Suppressor macrophage treated with lipopolysaccharide for 4 hours (primary cell): ENCODE measurements at places on chromosomes 6 and 20.

DNA sequence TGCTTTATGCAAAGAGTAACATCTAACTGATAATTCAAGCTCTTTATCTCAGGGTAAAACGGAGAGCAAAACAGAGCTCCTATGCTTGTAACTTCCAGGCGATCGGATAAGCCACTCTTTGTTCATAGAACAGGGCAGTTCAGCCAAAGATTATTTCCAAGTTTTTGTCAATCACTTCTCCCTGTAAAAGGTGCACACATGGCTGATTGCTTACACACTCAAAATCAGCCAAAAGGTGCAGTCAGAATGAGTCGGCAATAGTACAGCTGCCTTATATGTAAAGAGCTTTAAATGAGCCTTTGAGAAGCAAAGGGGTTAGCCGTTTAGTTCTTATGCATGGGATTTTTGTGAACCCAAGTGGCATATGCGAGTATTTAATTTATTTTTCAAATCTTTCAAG is 449.6 kb upstream of the POU3F2 start:
- DNase-seq = no peak

DNA sequence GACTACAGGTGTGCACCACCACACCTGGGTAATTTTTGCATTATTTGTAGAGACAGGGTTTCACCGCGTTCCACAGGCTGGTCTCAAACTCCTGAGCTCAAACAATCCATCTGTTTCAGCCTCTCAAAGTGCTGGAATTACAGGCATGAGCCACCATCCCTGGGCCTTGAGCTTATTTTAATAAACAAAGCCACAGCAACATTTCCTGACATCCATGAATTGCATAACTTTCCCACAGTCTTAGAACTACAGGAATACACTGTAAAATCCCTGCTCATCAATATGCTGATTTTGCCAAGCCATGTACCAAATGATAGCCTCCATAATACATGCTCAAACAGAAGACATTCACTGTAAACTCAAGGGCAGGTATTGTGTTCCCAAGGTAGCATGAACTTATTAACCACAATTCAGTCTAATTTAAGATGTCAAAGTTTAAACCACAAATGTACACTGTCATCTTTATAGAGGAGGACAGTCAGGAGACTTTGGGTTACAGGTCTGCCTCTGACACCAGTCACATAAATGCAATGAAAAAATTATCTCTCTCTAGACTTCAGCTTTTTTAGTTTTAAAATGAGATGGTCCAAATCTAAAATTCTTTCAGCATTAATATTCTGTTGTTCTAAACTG is 40.0 kb downstream of the NUDT3 start:
- DNase-seq = no peak

DNA sequence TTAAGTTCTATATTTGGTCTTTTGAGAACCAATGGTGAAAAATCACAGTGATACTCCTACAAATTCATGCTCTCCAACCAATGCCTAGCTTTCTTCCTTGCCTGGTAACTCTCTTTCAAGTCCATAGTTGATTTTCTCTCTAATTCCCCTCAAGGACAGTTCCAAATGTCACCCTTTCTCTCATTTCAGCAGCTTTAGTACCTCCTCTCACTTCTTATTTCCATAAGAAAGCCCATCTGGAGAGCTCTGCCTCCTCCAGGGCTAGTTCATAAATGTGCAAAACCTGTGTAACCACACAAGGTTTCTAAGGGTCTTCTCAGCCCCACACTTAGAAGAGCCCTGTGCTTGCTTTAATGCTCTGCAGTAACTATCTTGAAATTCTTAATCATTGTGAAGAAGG is 155.4 kb upstream of the PLCB4 start:
- DNase-seq = no peak

DNA sequence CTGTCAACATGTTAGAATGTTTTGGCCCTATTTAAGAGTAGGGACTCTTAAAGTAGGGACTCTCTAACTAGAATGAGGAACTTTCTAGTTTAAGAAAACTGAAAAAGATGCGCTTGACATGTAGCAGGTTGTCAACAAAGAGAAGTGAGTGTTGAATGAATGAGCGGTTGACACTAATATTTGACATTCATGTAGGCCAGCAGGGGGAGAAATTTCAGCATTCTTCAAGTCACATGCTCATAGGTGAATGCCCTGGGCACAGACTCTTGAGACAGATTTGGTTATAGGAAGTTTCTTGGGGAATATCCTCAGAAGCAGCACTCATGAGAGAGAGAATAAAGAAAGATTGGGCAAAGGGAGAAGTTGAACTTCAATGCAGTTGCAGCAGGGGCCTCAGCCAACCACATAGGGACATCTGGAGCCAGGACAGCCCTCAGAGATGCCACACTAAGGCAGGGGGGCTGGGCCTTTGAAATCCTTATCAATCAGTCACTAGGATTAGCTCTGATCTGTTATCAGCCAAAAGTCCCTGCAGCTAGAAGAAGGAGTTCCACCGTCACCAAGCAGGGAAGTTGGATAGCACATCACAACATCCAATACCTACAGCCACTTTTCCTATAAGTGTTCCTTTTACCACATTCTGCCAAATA is 145.1 kb upstream of the FKBP1C start:
- DNase-seq = peak; percentile 0

- DNase-seq = peak; percentile 31
Measured at GRCh38 chr6:158290659-158291058, 21.6 kb upstream of the TULP4 start.

DNA sequence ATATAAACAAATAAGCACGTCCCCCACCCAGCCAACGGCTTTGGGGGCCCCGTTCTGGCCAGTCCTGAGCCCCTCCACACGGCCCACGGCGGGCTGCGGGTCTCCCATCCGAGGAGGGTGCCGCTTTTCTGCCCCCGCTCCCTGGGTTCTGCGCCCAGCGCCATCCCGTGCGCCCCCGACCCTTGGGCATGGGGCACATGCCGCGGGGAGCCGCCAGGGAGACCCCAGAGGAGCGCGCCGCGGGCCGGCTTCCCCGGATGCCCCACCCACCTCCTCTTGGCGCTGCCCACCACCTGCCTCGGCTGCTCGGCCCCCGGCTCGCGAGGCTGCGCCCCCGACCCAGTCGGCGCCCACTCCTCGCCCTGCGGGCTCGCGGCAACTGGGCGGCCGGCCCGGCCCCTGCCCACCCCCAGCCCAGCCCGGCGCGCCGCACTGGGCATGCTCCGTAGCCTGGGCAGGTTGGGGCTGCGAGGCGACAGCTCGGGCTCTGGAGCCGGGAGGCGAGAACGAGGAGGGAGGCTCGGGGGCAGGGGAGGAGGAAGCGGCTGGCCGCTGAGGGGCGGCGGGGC is 570 bp upstream of the PLCB4 start:
- DNase-seq = no peak

DNA sequence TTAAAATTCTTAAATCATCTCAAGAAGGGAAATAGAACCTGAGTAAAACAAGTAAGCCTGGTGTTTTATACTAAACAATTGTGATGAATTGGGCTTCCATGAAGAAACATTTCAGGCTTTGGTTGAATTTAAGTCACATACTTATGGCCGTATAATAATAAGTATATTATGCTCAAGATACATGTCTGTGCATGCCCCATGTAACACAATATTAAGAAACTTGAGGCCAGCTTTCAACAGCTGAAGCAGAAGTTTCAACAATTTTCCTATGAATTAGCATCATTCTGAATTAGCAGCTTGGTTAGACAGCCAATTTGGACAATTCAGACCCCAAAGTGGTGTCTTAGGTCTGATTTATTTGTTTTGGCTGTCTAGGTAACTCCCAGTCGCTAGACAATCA is 243.7 kb downstream of the MYLK4 start:
- no peak for DNase-seq

DNA sequence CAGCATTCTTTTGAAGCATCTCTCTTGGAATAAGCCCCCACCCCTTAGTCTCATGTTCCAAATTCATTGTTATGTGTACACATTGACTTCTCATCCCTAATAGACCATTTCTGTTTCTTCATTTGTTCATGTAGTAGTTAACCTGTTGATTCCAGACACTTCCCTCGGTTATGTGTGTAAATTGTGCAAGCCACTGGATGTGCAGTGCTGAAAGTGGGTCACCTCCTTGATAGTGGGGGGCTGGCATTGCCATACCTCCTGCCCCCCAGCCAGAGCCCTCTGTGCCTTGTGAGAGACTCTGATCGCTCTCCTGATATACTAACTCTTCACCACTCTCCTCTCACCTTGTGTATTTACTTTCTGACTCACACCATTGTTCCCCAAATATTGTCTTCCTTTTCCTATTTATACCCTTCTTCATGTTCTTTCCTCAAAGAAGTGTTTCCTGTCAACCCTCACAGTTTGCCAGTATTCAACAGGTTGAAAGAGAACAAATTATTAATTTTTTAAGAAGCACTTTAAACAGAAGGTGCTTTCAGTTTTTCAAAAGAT is 59.0 kb downstream of the HIVEP1 start:
- no peak for DNase-seq

GRCh38 chr20:47677635-47678453 is 107.4 kb downstream of the SULF2 start:
- DNase-seq = peak; percentile 34

DNA sequence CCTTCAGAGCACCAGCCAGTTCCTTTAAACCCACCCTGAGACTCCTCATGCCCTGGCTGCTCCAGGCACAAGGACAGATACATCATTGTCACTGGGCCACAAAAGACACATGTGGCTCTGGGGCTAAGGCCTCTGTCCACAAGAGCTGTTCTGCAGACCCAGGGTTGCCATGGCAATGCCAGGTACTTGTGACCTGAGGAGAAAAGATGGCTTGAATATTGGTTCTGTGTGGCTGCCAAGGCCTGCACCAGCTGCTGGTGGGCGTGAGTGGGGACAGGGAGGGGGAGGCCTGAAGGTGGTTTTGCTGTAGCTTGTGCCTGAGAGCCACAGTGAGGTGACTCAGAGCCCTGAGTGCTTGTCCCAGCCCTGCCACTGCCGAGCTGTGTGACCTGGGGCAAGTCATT is 31.8 kb downstream of the SAYSD1 start:
- DNase-seq = no peak

DNA sequence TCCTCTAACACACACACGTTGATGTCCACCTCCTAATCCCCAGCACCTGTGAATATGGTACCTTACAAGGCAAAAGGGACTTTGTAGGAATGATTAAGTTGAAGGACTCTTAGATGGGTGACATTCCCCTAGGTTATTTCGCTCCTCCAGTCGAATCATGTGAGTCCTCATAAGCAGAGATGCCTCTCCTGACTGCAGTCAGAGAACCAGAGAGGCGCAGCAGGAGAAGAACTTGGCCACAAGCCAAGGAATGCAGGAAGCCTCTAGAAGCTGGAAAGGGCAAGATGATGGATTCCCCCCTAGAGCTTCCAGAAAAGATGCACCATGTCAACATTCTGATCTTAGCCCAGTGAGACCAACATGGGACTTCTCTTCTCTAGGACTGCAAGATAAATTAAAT is 133.1 kb upstream of the PTPRT start:
- DNase-seq = no peak

DNA sequence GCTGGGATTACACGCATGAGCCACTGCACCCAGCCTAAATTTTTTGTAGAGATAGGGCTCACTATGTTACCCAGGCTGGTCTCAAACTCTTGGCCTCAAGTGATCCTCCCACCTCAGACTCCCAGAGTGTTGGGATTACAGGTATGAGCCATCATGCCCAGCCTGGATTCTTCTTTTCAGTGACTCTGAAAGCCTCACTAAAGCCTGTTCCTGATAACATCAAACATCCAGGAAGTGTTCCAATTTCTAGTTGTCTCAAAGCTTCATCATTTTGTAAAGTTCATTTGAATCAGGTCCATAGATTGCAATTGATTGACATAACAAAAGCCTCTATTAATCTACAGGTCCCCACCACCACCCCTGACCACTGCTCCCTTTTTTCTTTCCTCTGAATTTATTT is 29.2 kb upstream of the CHMP4B start:
- DNase-seq = no peak

DNA sequence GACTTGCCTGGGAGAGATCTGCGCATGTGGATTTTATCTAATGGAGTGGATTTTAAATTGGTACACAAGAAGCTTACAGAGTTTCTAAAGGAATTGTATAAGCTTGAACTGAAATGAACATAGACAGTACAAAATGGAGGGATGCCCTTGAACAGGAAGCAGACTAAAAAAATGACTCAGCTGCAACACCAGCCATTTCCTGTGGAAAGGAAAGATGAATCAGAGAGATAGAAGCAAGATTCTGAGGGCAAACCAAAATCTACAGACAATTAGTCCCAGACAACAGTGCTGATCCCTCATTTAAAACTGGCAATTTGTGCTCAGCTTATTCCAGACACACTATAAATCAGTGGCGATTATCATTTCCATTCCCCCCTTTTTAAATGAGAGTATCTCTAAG is 114.6 kb upstream of the TCF21 start:
- DNase-seq = no peak

DNA sequence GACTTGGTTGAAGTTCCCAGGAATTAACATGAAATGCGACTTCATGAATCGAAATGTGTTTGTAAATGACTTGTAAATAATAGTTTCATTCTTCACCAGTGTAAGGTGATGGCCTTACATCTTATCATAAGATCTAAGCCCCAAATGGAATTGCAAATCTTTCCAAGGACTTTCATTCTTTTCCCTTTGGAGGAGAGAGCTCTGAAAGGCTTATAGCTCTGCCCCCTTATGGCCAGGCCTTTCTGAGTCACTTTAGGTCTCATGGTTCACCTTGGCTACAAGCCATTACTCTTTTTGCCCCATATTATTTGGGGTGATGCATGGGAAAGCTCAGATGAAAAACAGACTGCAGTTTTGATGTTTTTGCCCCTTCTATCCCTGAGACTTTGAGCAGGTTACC is 209.1 kb upstream of the BMP2 start:
- DNase-seq = no peak

GRCh38 chr6:99612551-99613408 is 6.1 kb downstream of the PRDM13 start:
- DNase-seq = no peak

GRCh38 chr20:46715292-46715756 is 5.9 kb downstream of the SLC2A10 start:
- DNase-seq = no peak

GRCh38 chr20:35724321-35725230 is 17.5 kb downstream of the RBM39 start:
- DNase-seq = no peak

DNA sequence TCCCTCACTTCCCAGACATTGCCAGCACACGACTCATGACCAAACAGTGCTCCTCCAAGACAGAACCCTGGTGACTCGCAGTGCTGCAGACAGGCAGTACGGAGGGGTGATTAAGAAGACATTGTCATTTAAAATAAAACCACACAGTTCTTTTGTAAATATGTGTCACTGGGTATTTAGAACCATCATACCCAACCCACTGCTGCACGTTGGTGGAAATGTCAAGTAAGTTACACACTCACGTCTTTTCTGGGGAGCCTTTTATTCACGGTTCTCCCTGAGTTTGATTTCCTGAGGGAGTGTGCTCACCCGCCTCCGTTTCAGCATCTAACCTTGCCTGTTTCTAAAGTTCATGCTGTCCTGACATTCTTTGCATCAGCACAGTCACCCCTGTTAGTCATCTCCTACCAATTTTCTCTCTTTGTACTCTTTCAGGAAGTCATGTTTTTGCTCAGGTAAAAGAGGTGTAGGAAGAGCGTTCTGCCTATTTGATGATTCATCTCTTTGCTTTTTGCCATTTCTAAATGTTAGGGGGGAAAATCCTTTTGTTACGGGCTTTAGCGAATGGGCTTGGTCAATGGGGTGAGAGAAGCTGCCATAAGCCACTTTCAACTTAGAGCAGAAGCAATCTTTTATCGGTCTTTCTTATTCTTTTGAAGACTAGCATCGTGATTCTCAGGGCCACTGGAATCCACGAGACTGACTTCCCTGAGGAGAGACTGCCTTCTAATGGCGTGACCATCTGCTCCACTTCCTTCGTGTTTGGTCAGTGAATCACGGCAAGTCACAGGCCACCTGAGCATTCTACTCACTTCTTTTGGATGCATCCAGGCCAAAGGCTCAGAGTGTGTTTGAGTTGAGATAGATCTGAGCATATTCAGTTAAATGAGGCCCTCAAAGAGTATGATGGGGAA is 512.8 kb upstream of the JARID2 start:
- peak; percentile 91 for DNase-seq
